ENCODE measurements at places on chromosomes 4 and X.

GRCh38 chr4:125482822-125483221 is 168.1 kb downstream of the FAT4 start:
- DNase-seq: no peak

DNA sequence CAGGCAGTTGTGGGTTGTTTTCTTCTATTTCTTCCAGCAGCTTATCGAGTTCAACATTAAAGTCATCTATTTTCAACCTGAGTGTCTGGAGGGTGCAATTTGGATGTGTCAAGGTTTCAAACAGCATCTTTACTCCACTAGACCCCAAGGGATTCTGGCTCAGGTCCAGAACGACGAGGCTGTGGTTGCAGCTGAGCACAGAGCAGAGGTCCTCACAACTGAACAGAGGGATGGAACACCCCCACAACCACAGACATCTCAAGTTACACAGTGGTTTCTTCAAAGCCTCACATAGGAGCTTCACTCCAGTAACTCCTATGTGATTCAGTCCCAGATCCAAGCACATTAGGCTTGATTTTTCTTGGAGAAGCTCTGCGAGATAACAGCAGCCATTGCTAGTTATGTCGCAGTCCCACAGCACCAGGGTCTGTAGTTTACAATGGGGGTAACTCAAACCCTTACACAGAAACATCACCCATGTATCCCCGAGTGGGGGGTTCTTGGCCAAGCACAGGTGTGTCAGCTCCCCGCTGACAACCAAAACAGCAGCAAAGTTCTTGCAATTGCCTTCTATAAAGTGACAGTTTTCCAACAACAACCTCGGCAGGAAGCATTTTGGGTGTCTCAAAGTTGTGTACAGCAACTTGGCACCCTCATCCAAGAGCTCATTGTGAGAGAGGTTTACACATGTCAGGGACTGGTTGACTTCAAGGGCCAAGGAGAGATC is 2.8 kb downstream of the NLRP2B start:
- DNase-seq: no peak

GRCh38 chr4:145735347-145735675 is 55.4 kb downstream of the C4orf51 start:
- DNase-seq: no peak

- no peak for DNase-seq
Measured at GRCh38 chr4:23934915-23935314, 45.1 kb upstream of the PPARGC1A start.

DNA sequence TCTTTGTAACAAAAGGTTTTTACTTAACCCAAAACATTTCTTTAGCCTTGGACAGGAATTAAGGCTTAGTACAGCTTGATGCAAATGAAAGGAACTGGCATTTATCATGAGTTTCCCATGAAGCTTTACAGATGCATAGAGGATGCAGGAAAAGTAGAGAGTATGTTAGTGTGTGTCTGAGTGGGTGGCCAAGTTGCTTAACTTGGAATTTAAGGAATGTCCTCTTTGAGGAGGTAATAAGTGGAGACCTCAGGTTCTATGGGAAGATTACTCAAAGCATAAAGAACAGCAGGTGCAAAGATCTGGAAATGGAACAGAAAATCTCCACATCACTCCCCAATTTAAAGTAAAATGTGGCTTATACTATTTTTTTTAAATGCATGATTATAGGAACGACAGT is 457.9 kb downstream of the KCNIP4 start:
- DNase-seq: no peak

- DNase-seq: no peak
Measured at GRCh38 chrX:32592786-32593185, 618.6 kb downstream of the DMD start.

- DNase-seq: no peak
Measured at GRCh38 chrX:48908600-48908999, 2.8 kb downstream of the SLC35A2 start.

GRCh38 chr4:183409483-183409882 is 35.0 kb upstream of the CDKN2AIP start:
- no peak for DNase-seq

DNA sequence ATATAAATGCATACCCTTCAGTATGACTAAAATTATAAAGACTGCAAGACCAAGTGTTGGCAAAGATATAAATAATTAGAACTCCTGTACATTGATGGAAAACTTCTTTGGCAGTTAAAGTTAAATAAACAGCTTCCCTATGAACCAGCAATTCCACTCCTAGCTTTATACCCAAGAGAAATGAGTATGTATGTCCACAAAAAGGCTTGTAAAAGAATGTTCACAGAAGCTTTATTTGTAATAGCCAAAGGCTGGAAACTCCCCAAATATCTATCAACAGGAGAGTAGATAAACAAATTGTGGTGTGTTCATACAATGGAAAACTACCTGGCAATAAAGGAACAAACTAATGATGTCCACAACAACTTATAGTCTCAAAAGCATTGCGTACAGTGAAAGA is 184.8 kb downstream of the AMELX start:
- no peak for DNase-seq

DNA sequence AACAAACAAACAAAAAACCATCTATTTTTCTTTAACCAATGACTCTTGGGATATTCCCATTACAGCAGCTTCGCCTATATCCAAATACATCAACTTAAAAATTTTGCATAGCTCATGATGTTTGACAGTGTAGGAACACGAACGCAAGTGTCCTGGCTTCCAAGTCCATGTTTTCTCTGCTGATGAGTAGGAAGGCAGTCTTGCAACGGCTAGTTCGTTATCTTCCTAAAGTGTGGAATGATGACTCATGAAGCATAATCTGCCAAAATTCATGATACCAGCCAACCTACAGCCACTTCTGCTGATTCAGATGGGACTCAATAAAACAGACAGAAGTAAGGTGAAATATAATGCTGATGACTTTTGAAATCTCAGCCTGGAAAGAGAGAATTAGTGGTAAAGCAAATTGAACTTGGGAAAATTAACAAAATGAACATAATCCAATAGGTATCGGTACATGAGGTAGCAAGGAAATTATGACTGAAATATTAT is 6.4 kb upstream of the SEPTIN11 start:
- no peak for DNase-seq
